ENCODE measurements at places on chromosomes 3 and 15.
A peak's percentile ranks its signal among the peaks of the same experiment; 100 is the strongest.

GRCh38 chr3:47487265-47487664 is 11.5 kb upstream of the SCAP start:
- no peak for DNase-seq

GRCh38 chr3:129344540-129345220 is 66.0 kb downstream of the HMCES start:
- no peak for DNase-seq

DNA sequence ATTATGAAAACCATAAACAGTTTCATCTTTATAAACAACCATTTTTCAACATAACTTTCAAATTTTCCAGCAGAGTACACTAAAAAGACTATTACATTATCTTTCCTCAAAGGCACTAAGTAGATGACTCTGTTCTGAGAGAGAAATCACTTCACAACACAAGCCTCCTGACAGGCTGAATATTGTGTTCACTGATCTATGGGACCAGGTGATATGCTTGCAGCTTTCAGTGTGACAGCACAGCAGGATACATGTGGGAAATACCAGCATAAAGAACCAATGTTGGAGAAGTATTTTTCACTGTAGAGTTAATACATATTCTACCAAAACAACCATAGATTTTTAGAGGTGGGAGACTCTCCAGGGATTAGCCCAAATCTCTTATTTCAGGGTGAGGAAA is 350.6 kb downstream of the PLCL2 start:
- no peak for DNase-seq

GRCh38 chr3:187888701-187889100 is 143.4 kb upstream of the BCL6 start:
- no peak for DNase-seq

DNA sequence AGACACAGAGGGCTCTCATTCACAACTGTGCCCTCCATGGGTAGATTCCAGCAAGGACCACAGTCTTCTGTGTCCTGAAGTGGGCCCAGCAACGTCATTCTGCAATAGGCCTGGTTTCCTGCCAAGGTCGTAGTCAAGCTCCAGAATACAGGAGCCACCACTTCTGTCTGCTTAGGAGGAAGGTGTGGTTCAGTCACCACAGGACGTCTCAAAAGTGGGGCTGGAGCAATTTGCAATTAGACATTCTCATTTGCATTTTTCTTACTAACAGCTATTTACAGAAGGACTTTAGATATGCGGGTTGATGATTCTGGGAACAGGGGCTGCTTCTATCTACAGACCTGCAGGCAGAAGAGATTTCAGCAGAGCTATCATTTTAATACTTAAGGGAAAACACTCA is 58.7 kb upstream of the MYRIP start:
- no peak for DNase-seq

- DNase-seq, result no peak
Measured at GRCh38 chr3:145776782-145777408, 384.1 kb downstream of the PLOD2 start.

- no peak for DNase-seq
Measured at GRCh38 chr15:83077491-83078230, 10.6 kb upstream of the BTBD1 start.

DNA sequence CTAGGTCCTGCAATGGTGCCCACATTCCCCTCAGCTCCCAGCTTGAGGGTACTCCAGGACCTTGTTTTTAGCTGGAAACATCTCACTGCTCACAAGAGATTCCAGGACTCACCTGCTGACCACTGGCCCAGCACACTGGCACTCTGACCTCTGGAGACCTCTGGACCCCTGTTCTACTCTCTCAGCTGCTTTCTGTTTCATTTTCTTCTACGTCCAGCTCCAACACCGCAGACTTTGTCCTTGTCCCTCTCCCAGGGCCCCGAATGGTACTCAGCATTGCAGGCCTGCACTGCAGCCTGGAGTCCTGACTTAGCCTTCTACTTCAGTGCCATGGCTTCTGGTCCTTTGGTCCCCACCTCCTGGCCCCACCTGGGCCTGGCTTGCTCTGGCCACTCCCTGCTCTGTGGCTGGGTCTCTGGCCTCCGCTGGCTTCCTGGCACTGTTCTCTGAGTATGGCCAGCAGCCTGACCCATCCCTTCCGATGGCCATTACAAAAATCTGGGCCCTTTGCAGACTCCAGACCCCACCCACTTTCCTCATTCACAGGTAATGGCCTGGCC is 27.9 kb downstream of the KY start:
- DNase-seq, result no peak

DNA sequence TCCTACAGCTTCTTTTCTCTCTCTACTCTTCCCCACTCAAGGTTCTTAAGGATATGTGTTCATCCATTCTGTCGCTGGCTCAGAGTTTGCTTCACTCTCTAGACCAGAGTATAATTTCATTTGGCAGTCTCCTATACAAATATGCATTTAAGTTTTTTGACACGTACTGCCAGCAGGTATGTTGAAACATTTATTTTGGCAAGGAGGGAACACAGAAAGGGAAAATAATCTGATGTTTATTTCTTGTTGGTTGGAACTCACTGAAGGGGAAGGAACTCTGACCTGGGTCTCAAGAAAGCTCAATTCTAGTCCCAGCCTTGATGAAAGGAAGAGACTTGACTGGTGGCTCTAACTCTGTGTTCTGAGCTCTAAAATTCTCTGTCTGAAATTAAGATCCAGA is 21.6 kb downstream of the FANCD2 start:
- no peak for DNase-seq

DNA sequence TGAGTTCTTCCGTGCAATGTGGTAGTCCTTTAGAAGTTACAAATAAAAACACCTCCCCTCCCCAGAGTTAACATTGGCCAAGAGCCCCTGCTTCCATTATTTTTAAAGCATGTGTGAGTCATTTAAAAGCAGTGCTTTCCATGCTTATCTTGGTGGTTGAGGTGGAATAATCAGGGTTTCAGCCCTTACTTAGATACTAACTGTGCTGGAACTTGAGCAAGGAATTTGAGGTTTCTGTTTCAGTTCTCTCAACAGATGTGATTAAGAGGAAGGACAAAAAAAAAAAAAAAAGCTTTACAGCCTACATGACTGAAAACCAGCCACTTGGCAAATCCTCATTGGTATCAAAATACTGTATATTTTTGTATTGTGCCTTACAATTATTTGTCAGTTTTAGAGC is 64.5 kb downstream of the CGNL1 start:
- no peak for DNase-seq

- DNase-seq, result peak; percentile 46
Measured at GRCh38 chr15:60844511-60845174, 365.7 kb upstream of the ICE2 start.

DNA sequence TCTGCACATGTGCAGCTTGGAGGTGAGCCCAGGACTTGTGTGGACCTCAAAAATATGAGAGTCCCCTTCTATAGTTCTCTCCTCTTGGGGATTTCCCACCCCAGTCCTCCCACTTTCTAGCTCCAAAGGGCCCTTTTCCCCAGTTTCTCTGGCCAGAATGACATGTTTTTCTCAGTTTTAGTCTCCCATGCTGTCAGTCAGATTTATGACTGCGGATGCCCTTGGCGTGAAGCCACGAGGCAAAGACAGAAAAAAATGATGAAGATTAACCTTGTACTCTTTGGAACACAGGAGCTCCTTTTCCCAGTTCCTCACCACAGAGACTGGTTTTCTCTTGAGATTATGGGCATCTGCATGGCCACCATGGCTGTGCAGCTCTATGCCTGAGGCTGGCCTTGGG is 72.0 kb upstream of the TTBK2 start:
- no peak for DNase-seq

- DNase-seq, result no peak
Measured at GRCh38 chr3:171776411-171776810, 33.9 kb downstream of the PLD1 start.

- DNase-seq, result peak; percentile 22
Measured at GRCh38 chr3:63349583-63350573, 71.8 kb downstream of the SYNPR start.

- DNase-seq, result peak; percentile 57
Measured at GRCh38 chr3:187922704-187923416, 177.6 kb upstream of the BCL6 start.

DNA sequence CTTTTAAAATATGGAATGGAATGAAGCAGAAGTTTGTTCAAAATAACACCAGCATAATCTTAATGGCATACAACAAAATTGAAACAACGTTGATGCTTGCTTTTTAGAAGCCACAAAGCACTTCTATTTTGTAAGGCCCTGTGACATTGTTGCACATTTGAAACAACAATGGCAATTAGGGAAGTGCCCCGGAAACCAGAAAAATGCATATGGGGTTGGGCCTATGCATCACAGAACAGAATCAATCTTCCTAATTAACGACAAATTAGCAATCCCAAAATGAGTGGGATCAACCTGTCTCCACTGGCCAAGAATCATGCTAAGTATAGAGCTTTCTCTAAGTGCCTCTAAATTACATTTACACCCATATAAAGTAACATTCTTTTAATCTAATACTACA is 168.9 kb downstream of the MEIS2 start:
- no peak for DNase-seq

GRCh38 chr3:79761441-79761840 is 6.4 kb downstream of the ROBO1 start:
- DNase-seq, result no peak

DNA sequence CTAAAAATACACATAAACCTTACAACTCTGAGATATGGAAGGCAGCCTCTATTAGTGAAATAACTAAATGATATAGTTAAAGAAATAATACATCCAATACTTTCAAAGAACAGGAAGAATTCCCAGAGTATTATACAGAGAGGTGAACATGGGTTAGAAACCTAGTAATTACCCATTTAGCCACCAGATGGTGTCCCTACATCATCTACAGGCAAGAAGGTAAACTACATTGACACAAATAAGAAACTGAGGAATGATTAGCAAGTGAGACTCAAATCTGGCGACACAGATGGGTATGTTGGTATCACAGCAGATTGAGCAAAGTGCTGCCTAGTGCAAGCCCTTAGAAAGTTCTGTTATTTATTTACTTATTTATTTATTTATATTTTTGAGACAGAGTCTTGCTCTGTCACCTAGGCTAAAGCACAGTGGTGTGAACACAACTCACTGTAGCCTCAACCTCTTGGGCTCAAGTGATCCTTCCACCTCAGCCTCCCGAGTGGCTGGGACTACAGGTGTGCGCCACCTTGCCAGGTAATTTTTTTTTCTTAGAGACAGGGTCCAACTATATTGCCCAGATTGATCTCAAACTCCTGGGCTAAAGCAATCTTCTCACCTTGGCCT is 28.2 kb downstream of the NEK4 start:
- no peak for DNase-seq

DNA sequence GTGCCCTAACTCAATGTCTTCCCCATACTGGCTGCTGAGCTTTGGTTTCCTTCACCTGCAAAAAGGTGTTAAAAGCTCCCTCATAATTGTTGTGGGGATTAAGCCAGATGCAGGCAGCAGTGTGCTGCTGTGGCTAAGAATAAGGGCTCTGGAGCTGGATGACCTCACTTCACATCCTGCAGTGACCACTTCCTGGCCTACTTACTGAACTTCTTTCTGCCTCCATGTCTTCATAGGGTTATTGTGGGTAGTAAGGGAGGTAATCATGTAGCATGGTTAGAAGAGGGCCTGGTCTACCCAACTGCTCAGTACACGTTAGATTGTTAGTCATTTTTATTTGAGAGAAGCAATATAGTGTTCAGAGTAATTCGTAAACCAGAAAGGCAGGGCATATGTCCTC is 18.4 kb downstream of the GYG1 start:
- DNase-seq, result no peak

Data from stimulated activated CD4-positive, alpha-beta T cell treated with anti-CD3 and anti-CD28 coated beads, Interleukin-2, amount 100 ng/mL, for 24 hours (primary cell).